Tibial artery (tissue), 4 donors: ENCODE measurements at places on chromosomes 5 and 9.

DNA sequence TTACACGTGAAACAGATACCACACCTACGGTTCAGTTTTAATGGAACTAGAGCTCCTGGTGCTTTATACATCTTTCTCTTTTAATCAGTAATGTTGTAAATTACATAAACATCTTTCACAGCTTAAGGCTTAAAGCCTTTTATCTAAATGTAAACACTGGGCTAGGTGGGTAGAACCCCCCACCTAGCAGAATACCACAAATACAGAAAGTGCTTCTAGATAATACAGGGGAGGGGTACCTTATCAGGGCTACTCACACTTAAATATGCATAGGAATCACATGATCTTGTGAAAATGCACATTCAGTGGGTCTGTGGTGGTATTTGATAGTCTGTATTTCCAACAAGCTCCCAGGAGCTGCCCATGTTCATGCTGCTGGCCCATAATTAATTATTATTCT is 256.4 kb upstream of the TARS1 start:
- no peak overlapping the region for H3K27ac ChIP-seq
- H3K36me3 ChIP-seq = no peaks in the 10 kb centered on the region
- H3K4me1 ChIP-seq = no peaks in the 10 kb centered on the region
- DNase-seq = no peak

DNA sequence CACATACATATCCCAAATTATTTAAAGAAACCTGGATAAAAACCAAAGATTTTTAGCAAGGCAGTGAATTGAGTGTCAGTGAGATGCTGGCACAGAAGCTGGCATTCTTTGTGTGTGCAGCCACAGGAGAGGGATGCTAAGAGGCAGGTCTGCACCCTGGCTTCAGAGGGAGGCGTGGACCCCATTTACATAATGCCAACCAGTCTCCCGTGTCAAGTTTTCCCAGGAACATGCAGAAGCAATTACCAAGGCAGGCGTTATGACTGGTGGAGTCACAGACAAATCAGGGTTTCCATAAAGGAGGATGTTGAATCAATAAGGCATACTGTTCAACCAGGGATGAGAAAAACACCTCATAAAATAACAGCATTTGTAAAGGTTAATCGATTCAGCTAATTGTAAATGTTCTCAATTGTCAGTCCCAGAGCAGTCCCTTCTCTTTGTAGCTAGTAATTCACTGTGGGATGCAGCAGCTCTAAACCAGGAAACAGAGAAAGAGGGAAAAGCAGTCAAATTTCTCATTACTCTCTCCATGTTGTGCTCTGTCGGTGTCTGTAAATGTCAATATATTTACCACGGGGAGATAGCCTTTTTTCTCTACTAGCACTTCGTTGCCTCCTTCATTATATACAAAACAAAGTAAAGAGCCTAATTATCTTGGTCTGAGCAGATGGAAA is 452.4 kb upstream of the GRAMD2B start:
- no peaks in the 10 kb centered on the region for H3K4me1 ChIP-seq
- H3K27ac ChIP-seq = no peak overlapping the region
- H3K4me3 ChIP-seq = no peak overlapping the region
- no peak for DNase-seq
- H3K36me3 ChIP-seq = no peaks in the 10 kb centered on the region

GRCh38 chr5:6731465-6732237 is 18.4 kb downstream of the TENT4A start:
- H3K36me3 ChIP-seq = no peaks in the 10 kb centered on the region
- DNase-seq = no peak
- no peaks in the 10 kb centered on the region for H3K27me3 ChIP-seq
- no peak overlapping the region for H3K4me3 ChIP-seq

- no peak overlapping the region for H3K27ac ChIP-seq
- peak overlapping the region; percentile 60 for H3K4me3 ChIP-seq
- no peaks in the 10 kb centered on the region for H3K27me3 ChIP-seq
- no peaks in the 10 kb centered on the region for H3K4me1 ChIP-seq
- peaks cover 8% of the 10 kb centered on the region for H3K36me3 ChIP-seq
- no peak for DNase-seq
Observed at GRCh38 chr9:128372188-128372641, 1.0 kb downstream of the URM1 start.

DNA sequence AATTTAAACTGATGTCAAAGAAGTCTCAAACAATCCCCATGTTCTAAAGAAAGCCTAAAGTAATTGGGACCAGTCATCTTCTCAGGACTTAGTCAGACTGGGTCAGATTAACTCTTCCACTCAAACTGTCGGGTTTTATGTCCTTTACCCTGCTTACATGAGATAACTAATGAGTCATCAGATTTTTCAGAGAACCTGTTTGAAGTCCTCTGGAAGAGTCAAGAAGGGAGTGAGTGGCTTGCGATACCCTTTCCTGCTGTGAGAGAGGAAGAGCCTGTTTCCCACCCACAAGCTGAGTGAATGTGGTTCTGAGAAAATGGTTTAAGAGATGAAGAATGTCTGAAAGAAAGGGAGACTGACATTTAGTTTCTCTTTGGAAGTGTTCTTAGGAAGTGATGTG is 1866.7 kb upstream of the C9orf72 start:
- H3K27me3 ChIP-seq = no peaks in the 10 kb centered on the region
- H3K4me3 ChIP-seq = no peak overlapping the region
- H3K36me3 ChIP-seq = no peaks in the 10 kb centered on the region

- peaks cover 6% of the 10 kb centered on the region for H3K4me1 ChIP-seq
- no peak overlapping the region for H3K4me3 ChIP-seq
- peaks cover 19% of the 10 kb centered on the region for H3K36me3 ChIP-seq
- no peaks in the 10 kb centered on the region for H3K27me3 ChIP-seq
- no peak for DNase-seq
- H3K27ac ChIP-seq = no peak overlapping the region
Observed at GRCh38 chr5:176985516-176985915, 21.1 kb downstream of the UIMC1 start.

GRCh38 chr5:153517241-153517611 is 26.8 kb downstream of the GRIA1 start:
- H3K36me3 ChIP-seq = no peaks in the 10 kb centered on the region
- no peak overlapping the region for H3K27ac ChIP-seq
- DNase-seq = no peak
- H3K4me3 ChIP-seq = no peak overlapping the region

DNA sequence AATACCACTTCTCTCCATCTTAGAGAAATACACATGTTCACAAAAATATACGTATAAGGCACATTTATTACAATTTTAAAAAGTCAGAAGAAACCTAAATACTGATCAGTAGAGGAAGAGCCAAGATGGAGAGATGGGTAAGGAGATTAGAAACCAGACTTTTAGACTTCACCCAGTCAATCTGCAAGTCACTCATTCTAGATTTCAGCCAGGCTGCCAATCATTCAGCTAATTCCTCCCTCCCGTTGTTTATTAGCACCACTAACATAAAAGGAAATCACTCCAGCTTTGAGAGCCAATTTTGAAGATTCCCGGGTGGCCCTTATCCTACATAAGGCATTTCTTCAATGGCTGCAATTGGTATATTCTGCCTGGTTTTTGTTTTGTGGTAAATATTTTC is 109.8 kb upstream of the NR5A1 start:
- no peak for DNase-seq
- no peaks in the 10 kb centered on the region for H3K36me3 ChIP-seq
- H3K4me3 ChIP-seq = no peak overlapping the region
- no peak overlapping the region for H3K27ac ChIP-seq
- no peaks in the 10 kb centered on the region for H3K27me3 ChIP-seq
- H3K4me1 ChIP-seq = no peaks in the 10 kb centered on the region

- H3K27me3 ChIP-seq = no peaks in the 10 kb centered on the region
- peaks cover 46% of the 10 kb centered on the region for H3K4me1 ChIP-seq
- H3K4me3 ChIP-seq = peak within 1 kb of the TSS; percentile 84
- H3K27ac ChIP-seq = peak within 1 kb of the TSS; percentile 92
- no peaks in the 10 kb centered on the region for H3K36me3 ChIP-seq
Observed at GRCh38 chr9:121267689-121268597, at the start of gene GSN. GSN (plus strand) TSS chr9:121268162; CDS start chr9:121301972, 33,810 bp downstream.

- H3K27ac ChIP-seq = peak overlapping the region; percentile 89
- H3K36me3 ChIP-seq = peaks cover 11% of the 10 kb centered on the region
- no peaks in the 10 kb centered on the region for H3K27me3 ChIP-seq
- peaks cover 99% of the 10 kb centered on the region for H3K4me1 ChIP-seq
Observed at GRCh38 chr5:150140830-150141229, 14.8 kb downstream of the PDGFRB start.

GRCh38 chr9:111752455-111752854 is 42.3 kb downstream of the SHOC1 start:
- no peaks in the 10 kb centered on the region for H3K4me1 ChIP-seq
- H3K27me3 ChIP-seq = no peaks in the 10 kb centered on the region
- DNase-seq = no peak
- no peaks in the 10 kb centered on the region for H3K36me3 ChIP-seq
- no peak overlapping the region for H3K4me3 ChIP-seq
- H3K27ac ChIP-seq = no peak overlapping the region

GRCh38 chr5:120326651-120327050 is 137.4 kb upstream of the PRR16 start:
- DNase-seq = no peak
- H3K4me1 ChIP-seq = no peaks in the 10 kb centered on the region
- no peaks in the 10 kb centered on the region for H3K36me3 ChIP-seq

- peak; percentile 48 for DNase-seq
- no peaks in the 10 kb centered on the region for H3K36me3 ChIP-seq
- no peak overlapping the region for H3K4me3 ChIP-seq
- H3K27me3 ChIP-seq = no peaks in the 10 kb centered on the region
- no peak overlapping the region for H3K27ac ChIP-seq
Observed at GRCh38 chr5:138967791-138968448, 92.8 kb upstream of the LRRTM2 start.

GRCh38 chr5:166428264-166428803 is 1863.1 kb upstream of the WWC1 start:
- no peaks in the 10 kb centered on the region for H3K4me1 ChIP-seq
- DNase-seq = no peak
- no peak overlapping the region for H3K27ac ChIP-seq
- H3K36me3 ChIP-seq = no peaks in the 10 kb centered on the region
- no peaks in the 10 kb centered on the region for H3K27me3 ChIP-seq
- no peak overlapping the region for H3K4me3 ChIP-seq
